ENCODE measurements at places on chromosomes 5 and 9. TPM values are rescaled to one million over a fixed set of nuclear protein-coding genes. Genes with fewer than 3 reads are reported as not detected.

DNA sequence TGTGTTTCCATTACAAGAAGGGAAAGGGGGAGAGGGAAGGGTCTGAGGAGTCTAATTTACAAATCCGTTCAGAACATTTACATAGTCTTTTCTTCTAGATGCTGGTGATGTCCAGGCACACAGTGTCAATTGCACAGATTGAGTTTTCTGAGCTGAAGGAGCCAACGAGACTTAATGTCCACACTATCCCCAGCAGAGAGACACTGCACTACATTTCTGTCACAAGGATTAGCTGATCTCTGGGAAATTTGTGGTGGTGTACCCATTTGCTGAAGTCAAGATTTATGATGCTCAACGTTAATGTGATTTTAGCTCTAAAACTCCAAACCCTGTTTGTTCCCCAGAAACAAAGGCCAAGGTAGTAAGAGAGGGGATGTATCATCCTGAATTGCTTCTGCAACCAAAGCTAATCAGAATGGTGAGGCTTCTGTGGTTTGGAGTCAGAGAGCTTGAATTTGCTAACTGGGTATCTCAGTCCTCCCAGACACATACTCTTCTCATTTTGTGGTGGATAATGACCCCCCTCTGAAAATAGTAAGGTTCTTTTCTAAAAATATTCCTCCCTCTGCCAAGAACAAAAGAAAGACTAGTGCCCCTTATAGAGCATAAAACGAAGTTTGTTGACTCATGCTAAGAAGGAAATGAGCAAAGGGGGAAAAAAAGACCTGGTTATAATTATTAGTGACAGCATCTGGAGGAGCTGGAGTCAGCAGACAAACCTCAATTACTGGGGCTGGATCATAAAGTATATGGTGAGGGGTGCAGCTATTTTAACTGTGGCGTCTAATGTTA, 416.9 kb downstream of the PSAT1 start:
- no peak overlapping the region for H3K27ac ChIP-seq
- H3K4me1 ChIP-seq: no peaks in the 10 kb centered on the region
- H3K36me3 ChIP-seq: no peaks in the 10 kb centered on the region
- H3K27me3 ChIP-seq: no peaks in the 10 kb centered on the region

DNA sequence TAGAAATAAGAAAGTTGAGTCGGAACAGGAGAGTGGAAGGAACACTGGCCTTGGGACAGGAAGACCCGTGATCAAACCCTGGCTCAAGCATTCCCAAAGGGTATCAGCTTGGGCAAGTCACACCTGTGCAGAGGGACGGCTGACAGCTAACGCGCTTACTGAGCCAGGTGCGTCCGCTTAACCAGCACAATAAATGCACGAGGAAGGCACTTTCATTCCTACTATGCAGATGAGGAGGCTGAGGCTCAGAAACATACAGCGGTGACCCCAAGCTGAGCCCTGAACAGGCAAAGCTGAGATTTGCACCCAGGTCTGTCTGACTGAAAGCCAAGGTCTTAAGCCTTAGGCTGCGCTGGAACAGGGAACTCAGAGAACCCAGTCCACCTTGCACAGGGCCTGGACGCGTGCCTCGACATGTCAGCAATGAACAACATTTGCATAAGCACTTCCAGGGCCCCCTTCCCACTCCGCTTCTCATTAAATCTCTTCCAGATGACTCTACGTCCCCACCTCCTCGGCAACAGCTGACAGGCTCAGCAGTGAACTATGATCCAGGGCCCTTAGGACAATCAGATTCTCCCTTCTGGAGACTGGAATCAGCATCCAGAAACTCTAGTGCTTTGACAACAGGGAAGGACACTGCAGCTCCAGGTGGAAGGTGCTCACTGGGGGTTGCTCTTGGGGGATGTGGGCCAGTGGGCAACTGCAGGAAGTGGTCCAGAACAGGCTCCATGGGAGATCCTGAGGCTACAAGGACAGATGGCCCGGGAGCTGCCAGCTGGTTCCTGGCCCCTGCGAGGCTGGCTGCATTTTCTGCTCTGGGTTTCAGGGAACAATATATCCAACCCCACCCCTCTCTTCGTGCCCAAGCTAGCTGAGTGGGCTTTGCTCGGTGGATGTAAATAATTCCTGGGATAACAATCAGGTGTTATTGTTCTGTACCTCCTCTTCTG, 35.2 kb downstream of the SH3PXD2B start:
- no peak overlapping the region for H3K4me3 ChIP-seq
- H3K27ac ChIP-seq: no peak overlapping the region
- H3K27me3 ChIP-seq: no peaks in the 10 kb centered on the region
- no peak for DNase-seq

- peaks cover 5% of the 10 kb centered on the region for H3K27me3 ChIP-seq
- no peak overlapping the region for H3K27ac ChIP-seq
- peak; percentile 68 for DNase-seq
Observed at GRCh38 chr5:35202319-35203111, 27.8 kb downstream of the PRLR start.

Gene ZDHHC11B
- polyA plus RNA-seq: 0.27 TPM

Gene NME5
- polyA plus RNA-seq: not detected

Gene PCDHGB7
- polyA plus RNA-seq: 0.06 TPM

Gene CDH10
- not detected for polyA plus RNA-seq

Gene FOXD4
- 0.07 TPM for polyA plus RNA-seq

GRCh38 chr5:141714542-141715310, 32.7 kb upstream of the ARAP3 start:
- H3K27ac ChIP-seq: no peak overlapping the region
- H3K4me3 ChIP-seq: no peak overlapping the region
- peaks cover 18% of the 10 kb centered on the region for H3K27me3 ChIP-seq
- H3K4me1 ChIP-seq: no peaks in the 10 kb centered on the region
- DNase-seq: no peak

Gene TRAPPC13
- polyA plus RNA-seq: 14.0 TPM

DNA sequence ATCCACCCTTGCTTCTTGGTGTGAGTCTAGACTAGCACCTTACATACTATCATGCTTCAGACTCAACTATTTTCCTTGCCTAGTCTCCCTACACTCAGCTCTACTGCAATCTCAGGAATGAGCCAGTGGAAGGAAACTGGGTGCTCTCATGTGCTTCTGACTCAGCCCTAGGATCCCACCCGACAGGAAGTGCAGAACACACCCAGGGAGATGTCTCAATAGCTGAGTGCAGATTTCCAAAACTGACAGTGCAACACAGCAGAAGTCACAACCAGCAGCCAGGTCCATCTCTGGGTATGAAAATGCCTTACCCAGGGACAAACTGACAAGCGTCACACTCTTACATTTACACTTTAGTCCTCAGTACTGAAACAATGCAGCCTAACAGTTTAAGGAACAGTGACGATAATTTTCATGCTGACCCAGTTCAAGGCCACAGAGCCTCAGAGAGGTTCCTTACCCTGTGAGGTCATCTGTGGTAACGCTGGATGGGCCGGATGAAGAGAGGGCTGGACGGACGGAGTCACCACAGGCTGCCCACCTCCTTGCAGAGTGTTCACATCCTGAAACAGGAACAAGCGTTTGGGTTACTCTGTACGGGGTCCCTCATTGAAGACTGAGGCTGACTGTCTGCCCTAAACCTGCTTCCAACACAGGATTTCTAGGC, 33.0 kb downstream of the FKBP15 start:
- no peak overlapping the region for H3K27ac ChIP-seq
- no peak overlapping the region for H3K4me3 ChIP-seq
- DNase-seq: no peak

Gene UNC13B
- 0.19 TPM for polyA plus RNA-seq

DNA sequence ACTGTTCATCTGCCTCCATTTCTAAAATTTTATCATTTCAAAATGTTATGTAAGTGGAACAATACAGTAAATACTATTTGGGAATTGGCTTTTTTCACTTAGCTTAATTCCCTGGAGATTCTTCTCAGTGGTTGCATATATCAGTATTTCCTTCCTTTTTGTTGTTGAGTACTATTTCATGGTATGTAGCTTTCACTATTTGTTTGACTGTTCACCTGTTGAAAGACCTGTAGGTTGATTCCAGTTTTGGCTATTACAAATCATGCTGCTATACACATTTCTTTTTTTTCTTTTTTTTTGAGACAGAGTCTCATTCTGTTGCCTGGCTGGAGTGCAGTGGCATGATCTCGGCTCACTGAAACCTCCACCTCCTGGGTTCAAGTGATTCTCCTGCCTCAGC, 33.0 kb upstream of the PWWP2A start:
- H3K4me3 ChIP-seq: no peak overlapping the region
- no peak overlapping the region for H3K27ac ChIP-seq
- H3K4me1 ChIP-seq: no peaks in the 10 kb centered on the region
- no peak for DNase-seq
